ENCODE measurements at places on chromosomes 11 and 22.

- DNase-seq: no peak
Observed at GRCh38 chr11:42237701-42238235, 778.3 kb upstream of the LRRC4C start.

- peak; percentile 53 for DNase-seq
Observed at GRCh38 chr11:64448599-64449380, 89.8 kb downstream of the RPS6KA4 start.

DNA sequence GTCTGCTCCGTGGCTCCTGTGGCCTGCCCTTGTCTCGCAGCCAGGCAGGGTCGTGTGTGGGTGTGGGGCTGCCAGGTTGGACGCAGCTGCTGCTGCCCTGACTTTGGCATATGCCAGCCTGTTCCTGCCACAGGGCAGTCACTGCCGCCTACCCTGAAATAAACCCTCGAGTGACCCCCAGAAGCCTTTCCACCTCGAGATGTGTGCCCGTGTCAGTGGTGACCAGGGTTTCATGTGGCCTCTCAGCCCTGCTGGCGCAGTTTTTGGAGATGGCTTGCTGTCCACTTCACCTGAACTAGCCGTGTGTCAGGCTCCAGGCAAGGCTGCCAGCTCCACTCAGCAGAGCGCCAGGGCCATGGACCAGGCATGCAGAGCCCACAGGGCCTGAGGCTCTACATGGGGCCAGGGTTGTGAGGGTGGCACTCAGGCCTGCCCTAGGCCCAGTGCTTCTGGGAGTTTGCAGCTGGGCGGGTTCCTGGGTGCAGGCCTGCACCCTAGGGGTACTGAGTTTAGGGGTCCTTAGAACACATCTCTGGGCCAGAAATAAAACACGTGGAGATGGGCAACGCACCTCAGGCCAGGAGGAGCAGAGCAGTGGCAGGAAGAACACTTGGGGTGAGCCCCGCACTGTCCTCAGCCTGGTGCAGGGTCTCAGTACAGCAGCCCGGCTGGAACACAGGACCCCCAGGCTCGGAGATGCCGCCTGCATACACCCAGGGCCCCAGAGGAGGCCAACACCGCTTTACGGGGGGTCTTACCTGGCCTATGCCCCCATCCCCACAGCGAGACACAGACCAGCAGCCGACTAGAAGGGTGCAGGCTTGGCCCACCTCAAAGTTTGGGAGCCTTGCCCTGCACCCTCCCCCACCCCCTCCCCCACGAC lies 8.8 kb upstream of the PANX2 start:
- DNase-seq: no peak

- DNase-seq: no peak
Observed at GRCh38 chr11:118621784-118622375, 14.5 kb downstream of the PHLDB1 start.

DNA sequence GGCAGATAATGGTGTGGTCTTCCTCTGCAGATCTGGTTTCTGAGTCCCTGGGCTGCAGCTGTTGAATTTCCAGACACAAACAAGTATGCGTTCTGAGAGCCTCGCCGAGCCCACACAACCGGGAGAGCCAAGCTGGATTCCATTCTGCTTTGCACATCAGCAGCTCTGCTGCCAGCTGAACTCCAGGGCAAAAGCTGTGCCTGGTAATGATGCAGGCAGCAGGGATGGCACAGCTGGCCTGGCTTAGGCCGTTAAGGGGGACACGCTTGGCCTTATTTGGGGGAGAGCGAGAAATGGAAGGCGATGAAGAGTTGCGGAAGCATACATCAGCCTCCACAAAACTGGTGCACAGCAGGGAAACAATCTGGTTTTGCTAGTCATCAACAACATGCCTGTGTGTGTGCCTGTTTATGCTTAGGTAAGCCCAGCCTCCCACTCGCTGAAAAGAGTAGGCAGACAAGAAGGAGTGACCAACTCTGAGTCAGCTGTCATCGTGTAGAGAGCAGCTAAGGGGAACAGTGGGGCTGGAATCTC lies 25.1 kb downstream of the ADAMTS8 start:
- DNase-seq: no peak

DNA sequence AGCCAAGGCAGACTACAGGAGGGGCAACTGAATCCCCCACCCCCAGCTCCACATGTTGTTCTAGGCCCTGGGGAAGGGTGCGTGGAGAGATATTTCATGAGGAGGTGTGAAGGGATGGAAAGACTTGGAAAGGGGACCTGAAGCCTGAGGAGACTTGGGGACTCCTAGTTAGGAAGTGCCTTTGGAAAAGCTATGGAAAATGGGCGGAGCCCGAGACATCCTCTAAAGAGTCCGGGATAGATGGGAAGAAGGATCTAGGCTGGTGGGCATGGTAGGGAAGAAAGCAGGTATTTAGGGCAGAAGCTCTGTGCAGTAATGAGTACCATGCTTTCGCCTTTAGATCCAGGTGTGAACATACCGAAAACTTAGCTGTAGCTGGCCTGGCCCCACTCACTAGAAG lies 15.0 kb upstream of the CYP2R1 start:
- DNase-seq: no peak

GRCh38 chr11:33957304-33957917 lies 65.5 kb upstream of the LMO2 start:
- no peak for DNase-seq

DNA sequence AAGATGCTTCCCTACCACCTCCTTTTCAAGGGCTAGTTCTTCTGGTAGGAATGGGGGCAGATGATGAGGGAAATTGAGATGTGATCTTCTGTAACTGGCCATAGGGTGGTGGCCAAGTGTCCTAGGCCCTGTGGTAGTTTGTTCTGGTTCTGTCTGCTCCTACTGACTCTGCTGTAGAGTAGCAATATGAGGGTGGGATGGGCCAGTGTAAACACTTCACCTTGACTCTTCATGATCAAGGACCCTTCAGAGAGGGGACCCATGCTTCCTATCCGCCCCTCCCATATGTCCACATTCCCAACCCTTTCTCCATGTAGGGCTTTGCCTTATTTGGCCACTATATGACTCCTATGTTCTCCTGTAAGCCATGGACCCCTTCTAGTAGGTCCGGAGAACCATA lies 230.3 kb upstream of the SESN3 start:
- DNase-seq: no peak

DNA sequence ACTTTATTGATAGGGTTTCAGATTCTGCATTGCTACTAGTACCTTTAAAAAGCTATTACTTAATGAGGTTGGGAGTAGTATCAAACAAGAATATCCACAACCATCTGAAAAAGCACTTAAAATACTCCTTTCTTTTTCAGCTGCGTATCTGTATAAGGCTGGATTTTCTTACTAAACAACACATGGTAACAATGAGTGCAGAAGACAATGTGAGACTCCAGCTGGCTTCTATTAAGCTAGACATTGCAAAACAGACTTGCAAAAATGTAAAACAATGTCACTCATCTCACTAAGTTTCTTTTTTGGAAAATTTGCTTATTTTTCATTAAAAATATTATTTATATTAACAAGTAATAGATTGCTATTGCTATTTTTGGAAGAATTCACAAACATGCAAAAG lies 132.6 kb downstream of the WNT11 start:
- no peak for DNase-seq

GRCh38 chr11:34145847-34146381 lies 40.5 kb downstream of the NAT10 start:
- DNase-seq: no peak

DNA sequence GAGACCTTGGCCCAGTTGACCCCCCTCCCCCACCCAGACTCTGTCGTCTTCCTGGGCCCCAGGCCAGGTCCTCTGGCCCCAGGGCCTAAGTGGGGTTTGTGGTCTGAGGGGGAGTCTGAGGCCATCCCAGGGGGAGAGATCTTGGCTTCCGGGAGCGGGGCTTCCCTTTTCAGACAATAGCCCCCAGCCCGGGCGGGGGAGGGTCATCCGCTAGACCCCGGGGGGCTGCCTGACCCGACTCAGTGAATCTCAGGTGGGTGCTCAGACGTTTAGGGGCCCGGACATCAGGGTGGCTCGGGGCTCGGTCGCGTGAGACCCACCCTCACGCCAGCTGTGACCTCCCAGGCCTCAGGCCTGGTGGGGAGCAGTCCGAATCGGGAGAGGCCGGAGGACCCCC lies 609 bp downstream of the MAPK11 start:
- no peak for DNase-seq

GRCh38 chr22:47995264-47995627 lies 1232.8 kb downstream of the TBC1D22A start:
- no peak for DNase-seq

DNA sequence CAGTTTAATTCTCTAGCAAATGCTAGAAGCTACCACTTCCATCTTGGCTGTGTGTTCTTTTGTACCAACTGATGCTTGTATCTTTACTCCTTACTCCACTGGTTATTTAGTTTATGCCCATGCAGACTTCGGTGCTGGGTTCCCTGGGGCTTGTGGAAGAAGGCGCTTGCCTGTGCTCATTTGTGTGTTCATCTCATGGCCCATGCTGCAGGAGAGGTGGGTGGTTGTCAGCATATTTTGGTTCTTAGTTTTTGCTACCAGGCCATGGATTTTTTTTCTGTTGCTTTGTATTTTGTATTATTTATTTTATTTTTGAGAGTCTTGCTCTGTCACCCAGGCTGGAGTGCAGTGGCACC lies 22.4 kb downstream of the MICAL2 start:
- no peak for DNase-seq

DNA sequence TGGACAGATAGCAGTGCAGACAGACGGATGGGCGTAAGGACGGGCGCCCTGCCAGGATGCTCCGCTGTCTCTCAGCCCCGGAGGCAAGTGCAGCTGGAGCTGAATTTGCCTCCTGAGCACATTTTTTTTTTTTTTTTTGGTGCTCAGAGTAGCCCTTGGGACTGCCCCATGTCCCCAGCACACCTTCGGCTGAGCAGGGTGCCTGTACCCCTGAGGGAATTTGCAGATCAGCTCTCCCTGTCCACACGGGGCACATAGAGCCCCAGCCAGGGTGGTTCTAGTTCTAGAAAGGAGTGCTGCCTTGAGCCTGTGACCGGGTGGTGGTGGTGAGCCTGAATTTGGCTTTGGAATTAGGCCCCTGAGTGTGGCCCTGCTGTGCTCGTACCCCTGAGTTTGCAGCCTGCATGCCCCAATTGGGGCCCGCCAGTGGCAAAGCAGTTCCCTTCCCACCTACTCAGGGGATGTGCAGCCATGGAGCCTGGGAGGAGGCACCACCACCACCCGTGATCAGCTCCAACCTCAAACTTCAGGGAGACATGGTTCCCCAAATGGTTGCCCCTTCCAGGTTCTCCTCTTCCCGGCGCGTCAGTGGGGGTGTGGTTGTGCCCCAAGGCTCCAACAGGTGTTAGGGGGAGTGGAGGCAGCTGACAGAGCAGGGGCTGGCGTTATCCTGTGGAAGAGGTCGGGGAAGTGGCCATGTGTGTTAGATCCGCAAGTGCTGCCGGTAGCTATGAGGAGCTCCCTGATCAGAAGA lies 1232.7 kb downstream of the BRD1 start:
- no peak for DNase-seq

GRCh38 chr11:1292644-1293618 lies 16.5 kb downstream of the TOLLIP start:
- no peak for DNase-seq

GRCh38 chr22:36999463-36999862 lies 19.8 kb downstream of the TST start:
- DNase-seq: no peak

- DNase-seq: no peak
Observed at GRCh38 chr11:130457623-130458409, 9.4 kb downstream of the ADAMTS15 start.

- no peak for DNase-seq
Observed at GRCh38 chr11:117019871-117020270, 78.4 kb downstream of the SIK3 start.

- no peak for DNase-seq
Observed at GRCh38 chr11:38131535-38131934, 1533.5 kb upstream of the RAG2 start.

- DNase-seq: no peak
Observed at GRCh38 chr11:57310630-57311086, 14.1 kb downstream of the TNKS1BP1 start.

GRCh38 chr22:46612341-46612903 lies 7.8 kb upstream of the GRAMD4 start:
- DNase-seq: no peak

DNA sequence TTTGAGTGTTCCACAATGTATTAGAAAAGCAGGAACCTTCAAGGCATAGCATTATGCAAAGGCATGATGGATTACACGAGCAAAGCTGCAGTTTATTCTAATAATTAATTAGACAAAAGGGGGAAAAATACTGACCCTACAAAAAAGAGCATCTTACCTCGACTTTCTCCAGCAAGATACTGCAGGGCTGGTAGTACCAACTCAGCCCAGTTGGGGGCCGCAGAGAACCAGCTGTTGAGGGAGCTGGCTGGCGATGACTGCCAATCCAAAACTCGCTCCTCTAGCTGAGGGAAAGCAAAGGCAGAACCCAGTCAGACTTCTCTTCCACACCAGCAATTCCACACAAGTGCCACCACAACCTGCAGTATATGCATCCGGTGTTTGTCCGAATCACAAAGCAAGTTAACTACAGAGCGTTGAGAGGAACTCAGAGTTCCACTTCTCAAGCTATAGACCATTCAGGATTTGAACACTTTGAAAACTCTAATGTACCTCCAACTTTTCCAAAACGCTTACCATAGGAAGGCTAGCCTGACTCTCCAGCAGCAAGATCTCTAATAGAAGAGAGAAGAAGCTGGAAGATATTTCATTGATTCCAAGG lies 13.7 kb downstream of the NFRKB start:
- no peak for DNase-seq

GRCh38 chr11:123560006-123560405 lies 94.4 kb downstream of the SCN3B start:
- DNase-seq: no peak

DNA sequence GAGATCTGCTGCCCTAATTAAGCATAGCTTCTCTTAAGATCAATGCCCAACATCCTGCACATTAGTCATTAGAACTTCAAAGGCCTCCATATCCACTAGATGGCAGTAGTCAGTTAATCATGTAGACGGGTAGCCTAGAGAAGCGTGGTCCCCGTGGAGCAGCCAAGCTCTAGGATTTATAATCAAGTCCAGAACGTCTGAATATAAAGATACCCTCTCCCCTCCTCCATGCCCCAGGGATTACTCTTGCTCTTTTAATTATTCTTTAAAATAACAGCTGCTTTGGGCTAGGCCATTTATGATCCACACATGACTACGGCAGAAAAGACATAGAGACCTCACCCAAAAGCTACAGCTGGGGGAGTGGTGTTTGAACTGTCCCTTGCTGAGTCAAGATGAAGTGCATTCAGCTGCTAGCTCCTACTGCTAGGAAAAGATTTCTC lies 327.6 kb upstream of the PLET1 start:
- DNase-seq: no peak

- DNase-seq: no peak
Observed at GRCh38 chr11:71212871-71213559, 39.4 kb downstream of the SHANK2 start.

DNA sequence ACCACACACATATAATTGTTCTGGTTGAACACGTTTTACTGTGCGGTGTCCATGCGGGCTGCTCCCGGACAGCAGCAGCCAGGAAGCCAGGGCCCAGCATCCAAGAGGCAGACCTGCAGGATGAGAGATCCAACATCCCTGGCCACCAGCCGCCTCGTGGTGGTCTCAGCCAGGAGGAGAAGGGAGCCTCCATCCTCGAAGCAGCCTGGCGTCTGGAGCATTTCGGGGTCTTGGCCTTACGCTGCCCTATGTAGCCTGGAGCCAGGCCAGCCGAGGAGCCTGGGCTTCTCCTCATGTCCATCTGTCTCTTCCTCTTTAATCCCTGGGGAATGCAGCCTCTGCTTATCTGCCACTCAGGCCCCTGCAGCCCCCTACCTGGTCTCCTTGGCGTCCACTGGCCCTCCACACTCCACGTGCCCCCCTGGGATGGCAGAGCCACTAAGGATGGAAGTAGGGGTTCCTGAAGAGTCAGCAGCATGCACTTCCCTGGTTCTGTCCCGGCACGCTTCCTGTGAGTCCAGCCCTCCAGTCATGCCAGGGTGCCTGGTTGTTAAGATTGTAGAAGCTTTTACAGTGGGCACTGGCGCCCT lies 253.2 kb downstream of the TBC1D22A start:
- no peak for DNase-seq
